ENCODE measurements at places on chromosomes 11 and 22.

DNA sequence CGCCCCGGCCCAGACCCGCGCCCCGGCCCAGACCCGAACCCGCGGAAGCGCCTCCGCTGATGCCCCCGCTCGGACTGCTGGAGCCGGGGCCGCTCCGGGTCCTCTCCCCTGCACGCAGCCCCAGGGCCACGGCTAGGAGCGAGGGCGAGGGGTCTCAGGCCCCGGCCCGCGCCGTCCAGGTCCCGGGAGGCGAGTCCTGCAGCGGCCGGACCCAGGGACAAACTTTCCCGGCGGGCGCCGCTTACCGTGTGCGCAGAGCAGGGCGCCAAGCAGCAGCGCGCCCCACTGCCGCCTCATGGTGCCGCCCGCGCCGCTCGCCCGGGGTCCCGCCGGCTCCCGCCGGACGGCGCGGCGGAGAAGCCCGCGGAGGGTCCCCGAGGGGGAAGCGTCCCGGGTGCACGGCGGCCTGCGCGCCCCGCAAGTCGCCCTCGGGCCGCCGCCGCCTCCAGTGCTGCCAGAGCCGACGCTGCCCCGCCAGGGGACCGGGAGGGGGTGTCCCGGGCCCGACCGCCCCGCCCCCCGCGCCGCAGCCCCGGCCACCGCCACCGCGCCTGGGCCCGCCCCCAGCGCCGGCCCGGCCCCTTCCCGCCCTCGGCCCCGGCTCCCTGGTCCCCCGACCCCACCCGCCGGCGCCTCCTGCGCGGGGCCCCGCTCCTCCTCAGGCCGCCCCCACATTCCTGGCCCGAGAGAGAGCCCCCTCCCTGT, at the start of gene LRP4:
TSS of gene LRP4 (minus strand) at position 468 of the 705 bp plus-strand sequence. CDS start at position 297, 171 bp downstream.
- no peaks in the 10 kb centered on the region for H3K27me3 ChIP-seq
- H3K36me3 ChIP-seq: no peaks in the 10 kb centered on the region
- peak within 1 kb of the TSS; percentile 82 for H3K27ac ChIP-seq
- peak within 1 kb of the TSS; percentile 83 for H3K4me3 ChIP-seq

DNA sequence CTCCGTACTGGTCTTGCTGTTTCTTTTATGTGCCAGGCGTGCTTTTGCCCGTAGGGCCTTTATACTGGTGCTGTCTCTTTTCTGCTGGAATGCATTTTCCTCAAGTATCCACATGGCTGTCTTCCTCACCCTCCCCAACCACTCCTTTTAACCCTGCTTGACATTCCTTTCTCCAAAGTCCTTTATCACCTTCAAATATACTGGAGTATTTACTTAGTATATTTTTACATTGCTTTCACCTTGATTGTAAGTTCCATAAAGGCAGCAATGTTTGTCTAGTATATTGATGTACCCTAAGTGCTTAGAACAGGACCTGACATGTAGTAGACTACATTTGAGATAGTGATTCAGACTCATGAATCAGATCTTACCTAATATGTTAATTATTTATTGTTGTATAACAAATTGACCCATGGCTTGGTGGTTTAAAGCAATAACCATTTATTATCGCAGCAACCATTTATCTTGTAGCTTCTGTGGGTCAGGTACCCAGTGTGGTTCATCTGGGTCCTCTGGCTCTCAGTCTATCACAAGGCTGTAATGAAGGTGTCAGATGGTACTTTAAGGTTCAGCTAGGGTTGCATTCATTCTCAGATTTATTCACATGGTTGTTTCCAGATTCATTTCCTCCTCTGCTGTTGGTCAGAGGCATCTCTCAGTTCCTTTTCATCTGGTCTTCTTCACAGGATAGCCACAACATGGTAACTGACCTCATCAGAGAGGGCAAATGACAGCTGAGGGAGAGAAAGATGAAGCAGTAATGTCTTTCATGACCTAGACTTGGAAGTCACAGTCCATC, 34.2 kb downstream of the DDX10 start:
- DNase-seq: no peak
- no peak overlapping the region for H3K4me3 ChIP-seq
- H3K27ac ChIP-seq: no peak overlapping the region
- peaks cover 23% of the 10 kb centered on the region for H3K36me3 ChIP-seq
- H3K4me1 ChIP-seq: peaks cover 11% of the 10 kb centered on the region

GRCh38 chr22:24486501-24486921, 8.6 kb upstream of the UPB1 start:
- no peaks in the 10 kb centered on the region for H3K27me3 ChIP-seq
- no peak for DNase-seq
- peaks cover 26% of the 10 kb centered on the region for H3K4me1 ChIP-seq

DNA sequence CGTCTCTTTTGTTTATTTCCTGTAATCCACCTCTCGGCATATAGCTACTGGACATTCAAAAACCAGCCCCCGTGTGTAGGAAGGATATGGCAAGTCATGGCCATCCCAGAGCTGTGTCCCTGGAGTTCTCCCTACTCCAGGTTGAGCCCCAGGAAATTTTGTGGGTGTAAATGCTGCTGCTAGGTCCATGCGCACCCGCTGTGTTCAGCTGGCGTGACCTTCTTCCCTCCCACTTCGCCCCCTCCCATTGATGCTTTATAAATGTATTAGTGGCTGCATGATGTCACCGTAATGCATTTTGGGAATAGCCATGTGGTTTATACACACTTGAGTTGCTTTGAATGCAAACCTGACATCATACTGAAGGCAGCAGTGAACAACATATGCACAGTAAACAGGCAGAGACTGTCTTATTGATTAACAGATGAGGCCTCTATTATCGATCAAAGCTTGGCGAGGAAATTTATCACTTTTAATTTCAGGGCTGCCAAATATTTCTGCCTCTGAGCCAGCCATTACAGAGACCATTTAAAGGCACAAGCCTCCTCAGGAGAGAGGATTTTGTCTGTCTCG, 113.6 kb upstream of the NNMT start:
- peaks cover 14% of the 10 kb centered on the region for H3K4me1 ChIP-seq
- no peak for DNase-seq
- H3K27ac ChIP-seq: no peak overlapping the region
- peaks cover 82% of the 10 kb centered on the region for H3K27me3 ChIP-seq
- H3K36me3 ChIP-seq: no peaks in the 10 kb centered on the region
